ENCODE measurements at places on chromosomes 6 and 20. TPM values are rescaled to one million over a fixed set of nuclear protein-coding genes. Genes with fewer than 3 reads are reported as not detected.
A peak's percentile ranks its signal among the peaks of the same experiment; 100 is the strongest.

C20orf141 gene
- not detected for polyA plus RNA-seq

DNA sequence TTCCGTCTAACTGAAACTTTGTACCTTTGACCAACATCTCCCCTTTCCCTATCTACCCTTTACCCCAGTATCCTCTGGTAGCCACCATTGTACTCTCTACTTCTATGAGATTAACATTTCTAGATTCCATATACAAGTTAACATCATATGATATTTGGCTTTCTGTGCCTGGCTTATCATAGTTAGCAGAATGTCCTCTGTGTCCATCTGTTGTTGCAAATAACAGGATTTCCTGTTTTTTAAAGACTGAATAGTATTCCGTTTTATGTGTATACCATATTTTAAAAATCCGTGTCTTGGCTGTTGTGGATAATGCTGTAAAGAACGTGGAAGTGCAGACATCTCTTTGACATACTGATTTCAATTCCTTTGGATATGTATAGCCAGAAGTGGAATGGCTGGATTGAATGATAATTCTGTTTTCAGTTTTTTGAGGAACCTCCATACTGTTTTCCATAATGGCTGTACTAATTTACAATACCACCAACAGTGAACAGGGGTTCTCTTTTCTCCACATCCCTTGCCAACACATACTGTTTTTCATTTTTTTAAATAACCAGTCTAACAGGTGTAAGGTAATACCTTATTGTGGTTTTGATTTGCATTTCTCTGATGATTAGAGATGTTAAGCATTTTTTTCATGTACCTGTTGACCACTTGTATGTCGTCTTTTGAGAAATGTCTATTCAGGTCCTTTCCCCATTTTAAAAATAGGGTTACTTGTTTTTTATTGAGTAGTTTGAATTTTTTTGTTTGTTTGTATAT lies 53.8 kb downstream of the CDC5L start:
- H3K27me3 ChIP-seq: no peaks in the 10 kb centered on the region
- no peaks in the 10 kb centered on the region for H3K4me1 ChIP-seq
- no peak overlapping the region for H3K27ac ChIP-seq
- H3K4me3 ChIP-seq: no peak overlapping the region

- no peak overlapping the region for H3K27ac ChIP-seq
- DNase-seq: no peak
- H3K4me3 ChIP-seq: no peak overlapping the region
- peaks cover 24% of the 10 kb centered on the region for H3K4me1 ChIP-seq
Observed at GRCh38 chr6:16239798-16240123, 1.4 kb downstream of the GMPR start.

- H3K4me3 ChIP-seq: no peak overlapping the region
- H3K4me1 ChIP-seq: no peaks in the 10 kb centered on the region
- H3K27me3 ChIP-seq: no peaks in the 10 kb centered on the region
- H3K36me3 ChIP-seq: no peaks in the 10 kb centered on the region
- no peak for DNase-seq
Observed at GRCh38 chr6:148419430-148419829, 76.8 kb downstream of the SASH1 start.

NHSL1 gene
- 1.3 TPM for polyA plus RNA-seq

XRN2 gene
- 83.3 TPM for polyA plus RNA-seq

GRCh38 chr6:134230087-134230700 lies 87.7 kb downstream of the SGK1 start:
- H3K27me3 ChIP-seq: no peaks in the 10 kb centered on the region
- peaks cover 10% of the 10 kb centered on the region for H3K4me1 ChIP-seq
- DNase-seq: no peak
- no peak overlapping the region for H3K27ac ChIP-seq

DNA sequence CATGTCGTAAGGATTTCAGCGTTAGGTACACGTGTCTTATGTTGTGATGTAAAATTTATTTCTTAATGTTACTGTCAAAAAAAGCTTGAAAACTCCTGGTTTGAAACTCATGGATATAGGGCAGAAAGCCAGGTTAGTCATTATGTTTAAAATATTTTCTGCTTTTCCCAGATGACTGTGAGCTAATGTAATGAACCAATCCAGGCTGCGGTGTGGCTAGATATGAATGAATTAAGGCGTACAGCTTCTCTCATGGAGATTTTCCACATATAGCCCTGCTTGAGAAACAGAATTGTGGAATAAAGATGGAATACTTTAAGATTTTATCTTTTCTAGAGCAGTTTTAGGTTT lies 80.3 kb upstream of the STMND1 start:
- H3K27ac ChIP-seq: no peak overlapping the region
- DNase-seq: no peak
- no peaks in the 10 kb centered on the region for H3K27me3 ChIP-seq
- no peak overlapping the region for H3K4me3 ChIP-seq
- H3K36me3 ChIP-seq: no peaks in the 10 kb centered on the region
- H3K4me1 ChIP-seq: no peaks in the 10 kb centered on the region

GRCh38 chr6:13251242-13251641 lies 77.1 kb downstream of the TBC1D7 start:
- DNase-seq: no peak
- H3K27me3 ChIP-seq: no peaks in the 10 kb centered on the region
- no peaks in the 10 kb centered on the region for H3K4me1 ChIP-seq
- no peak overlapping the region for H3K4me3 ChIP-seq
- no peaks in the 10 kb centered on the region for H3K36me3 ChIP-seq
- no peak overlapping the region for H3K27ac ChIP-seq

DNA sequence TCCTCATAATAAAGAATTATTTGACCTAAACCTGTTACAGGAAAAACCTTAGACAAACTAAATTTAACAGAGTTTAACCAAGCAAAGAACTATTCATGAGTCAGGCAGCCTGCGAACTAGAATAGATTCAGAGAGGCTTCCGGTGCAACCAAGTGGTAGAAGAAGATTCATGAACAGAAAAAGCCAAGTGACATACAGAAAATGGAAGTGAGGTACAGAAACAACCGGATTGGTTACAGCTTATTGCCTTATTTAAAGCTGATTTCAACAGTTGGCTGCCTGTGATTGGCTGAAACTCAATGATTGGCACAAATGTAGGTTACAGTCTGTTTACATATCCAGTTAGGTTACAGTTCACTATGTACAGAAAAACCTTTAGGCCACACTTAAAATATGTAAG lies 10.1 kb downstream of the PPP1R3G start:
- no peaks in the 10 kb centered on the region for H3K36me3 ChIP-seq
- peaks cover 35% of the 10 kb centered on the region for H3K4me1 ChIP-seq
- H3K27ac ChIP-seq: peak overlapping the region; percentile 69
- peaks cover under 1% of the 10 kb centered on the region for H3K27me3 ChIP-seq
- no peak overlapping the region for H3K4me3 ChIP-seq

GRCh38 chr6:126477678-126478077 lies 137.8 kb downstream of the CENPW start:
- no peak overlapping the region for H3K4me3 ChIP-seq
- no peaks in the 10 kb centered on the region for H3K4me1 ChIP-seq
- no peaks in the 10 kb centered on the region for H3K36me3 ChIP-seq
- no peak overlapping the region for H3K27ac ChIP-seq

MYCT1 gene
- not detected for polyA plus RNA-seq

PPIL1 gene
- 91.5 TPM for polyA plus RNA-seq

GRCh38 chr6:4302524-4302923 lies 167.1 kb upstream of the ECI2 start:
- no peaks in the 10 kb centered on the region for H3K36me3 ChIP-seq
- no peaks in the 10 kb centered on the region for H3K4me1 ChIP-seq
- H3K27ac ChIP-seq: no peak overlapping the region
- H3K4me3 ChIP-seq: no peak overlapping the region
- no peaks in the 10 kb centered on the region for H3K27me3 ChIP-seq

KHDC1L gene
- not detected for polyA plus RNA-seq
